ENCODE measurements at places on chromosomes 6 and 20.

DNA sequence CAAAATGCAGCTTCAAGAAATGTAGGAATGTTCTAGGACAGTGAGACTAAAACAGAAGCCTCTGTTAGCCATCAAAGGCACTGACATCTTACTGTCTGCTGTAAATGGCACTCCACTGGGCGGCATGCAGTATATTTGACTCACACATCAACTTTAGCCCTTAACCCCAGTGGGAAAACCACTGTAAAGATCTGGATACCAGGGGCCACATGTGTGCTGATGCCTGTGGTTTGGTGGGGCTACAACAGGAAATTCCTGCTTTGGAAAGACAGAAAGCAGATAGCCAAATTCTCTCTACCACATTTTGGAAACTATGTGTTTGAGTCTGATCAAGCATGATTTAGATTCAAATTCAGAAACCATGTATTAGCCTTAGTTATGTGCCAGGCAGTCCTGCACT lies 4.3 kb downstream of the PFDN4 start:
- no peak for DNase-seq

DNA sequence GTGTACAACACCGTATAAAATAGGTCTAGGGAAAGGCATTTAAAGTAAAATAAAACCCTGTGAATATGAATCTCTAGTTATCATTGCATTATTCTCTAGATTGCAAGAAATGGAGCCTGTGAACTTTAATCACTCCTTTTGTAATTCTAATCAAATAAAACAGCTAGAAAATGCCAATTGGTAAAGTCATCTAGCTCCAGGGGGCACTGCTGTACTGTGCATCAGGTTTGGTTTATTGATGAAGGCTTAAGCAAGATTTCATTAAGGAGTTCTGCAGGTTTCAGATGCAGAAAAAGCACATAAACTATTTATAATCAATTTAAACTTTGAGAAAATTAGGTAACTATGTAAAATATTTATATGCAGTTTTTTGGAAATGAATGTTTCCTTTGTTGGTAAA lies 645.0 kb downstream of the PHF3 start:
- no peak for DNase-seq

GRCh38 chr6:48512390-48512789 lies 401.4 kb upstream of the PTCHD4 start:
- DNase-seq: no peak

GRCh38 chr20:38139977-38140753 lies 24.9 kb downstream of the TGM2 start:
- DNase-seq: no peak

DNA sequence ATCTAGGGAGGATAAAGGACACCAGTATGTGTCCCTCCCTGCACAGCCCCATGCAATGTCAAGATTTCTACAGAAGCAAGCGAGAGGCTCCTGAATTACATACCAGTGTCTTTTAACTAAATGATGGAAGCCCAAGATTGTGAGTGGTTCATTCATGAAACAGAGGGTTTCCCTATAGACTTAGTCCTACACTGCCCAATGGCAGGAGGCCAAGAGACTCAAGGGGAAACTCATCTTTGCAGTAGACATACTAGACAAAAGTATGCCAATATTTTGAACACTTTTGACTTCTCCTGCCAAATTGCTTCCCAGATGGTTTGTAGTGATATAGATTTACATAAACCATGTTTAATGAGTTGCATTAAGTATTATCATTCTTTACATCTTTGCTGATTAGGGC lies 557.2 kb upstream of the JAG1 start:
- no peak for DNase-seq

GRCh38 chr6:113886512-113886911 lies 29.4 kb downstream of the MARCKS start:
- DNase-seq: no peak

DNA sequence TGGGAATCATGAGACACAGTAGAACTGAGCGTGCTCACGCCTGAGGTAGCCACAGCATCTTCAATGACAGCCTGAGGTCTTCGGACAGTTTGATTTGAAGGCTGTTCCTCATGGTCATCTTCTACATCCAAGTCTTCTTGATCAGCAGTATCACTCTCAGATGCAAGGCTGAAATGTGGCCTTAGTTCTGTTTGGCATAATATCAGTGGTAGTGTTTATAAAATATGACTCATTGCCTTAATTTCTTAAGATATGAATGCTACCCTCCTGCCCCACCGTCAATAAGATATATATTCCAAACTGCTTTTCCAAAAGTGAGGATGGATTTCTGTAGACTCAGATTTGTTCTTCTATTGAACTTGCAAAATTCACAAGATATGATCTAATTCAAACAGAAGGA lies 17.5 kb upstream of the MAP7 start:
- no peak for DNase-seq

- no peak for DNase-seq
Measured at GRCh38 chr6:134937426-134937825, 12.5 kb downstream of the ALDH8A1 start.

DNA sequence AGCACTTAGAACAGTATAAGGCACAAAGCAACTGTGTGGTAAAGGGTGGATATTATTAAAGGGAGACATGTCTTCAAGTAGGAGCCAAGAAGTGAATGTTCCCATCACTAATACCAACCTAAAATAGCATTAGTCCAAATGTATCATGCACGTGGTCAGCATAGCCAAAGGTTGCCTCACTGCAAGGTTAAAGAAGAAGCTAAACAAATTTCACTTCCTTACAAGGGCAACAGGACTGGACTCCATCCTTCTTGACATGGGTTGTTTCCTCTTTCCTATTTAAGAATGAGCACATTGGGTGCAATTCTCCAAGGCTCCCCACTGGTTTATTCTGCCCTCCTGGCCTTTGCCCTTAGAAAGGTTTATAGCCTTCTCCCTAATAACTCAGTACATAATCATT lies 186.7 kb downstream of the PHACTR1 start:
- DNase-seq: no peak

DNA sequence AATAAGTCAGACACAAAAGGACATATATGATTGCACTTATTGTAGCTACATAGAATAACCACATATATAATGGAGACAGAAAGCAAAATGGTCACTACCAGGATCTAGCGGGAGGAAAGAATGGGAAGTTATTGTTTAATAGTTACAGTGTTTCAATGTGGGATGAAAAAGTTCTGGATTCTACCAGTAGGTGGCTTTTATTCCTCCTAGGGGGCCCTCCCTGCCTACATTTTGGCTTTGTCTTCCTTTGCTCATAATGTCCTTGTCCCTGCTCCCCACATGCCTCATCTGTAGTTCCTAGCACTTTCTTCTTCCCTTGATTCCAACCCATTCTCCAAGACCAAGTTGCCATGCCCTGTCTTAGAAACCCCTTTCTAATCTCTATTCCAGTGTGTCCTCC lies 16.3 kb downstream of the ZNF133 start:
- DNase-seq: no peak

GRCh38 chr20:50130995-50131394 lies 18.0 kb upstream of the UBE2V1 start:
- DNase-seq: no peak

GRCh38 chr6:137766596-137767370 lies 100.3 kb upstream of the TNFAIP3 start:
- no peak for DNase-seq

DNA sequence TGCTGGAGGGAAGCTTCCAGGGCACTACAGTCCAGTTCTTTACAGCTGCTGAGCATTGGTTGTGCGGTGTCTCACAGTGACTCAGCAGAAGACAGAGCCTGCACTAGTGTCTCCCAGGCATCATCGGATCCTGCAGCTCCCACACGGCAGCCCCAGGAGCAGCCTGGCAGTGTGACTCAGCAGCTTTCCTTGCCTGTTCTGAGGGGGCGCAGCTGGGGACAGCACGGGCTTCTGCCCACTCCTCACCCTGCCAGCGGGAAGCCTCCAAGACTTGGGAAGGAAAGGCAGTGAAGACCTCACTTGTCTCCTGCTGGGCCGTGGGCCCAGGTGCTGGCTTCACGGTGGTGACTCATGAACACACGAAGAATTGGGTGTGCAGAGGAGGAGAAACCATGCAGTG lies 165.4 kb downstream of the SYNDIG1 start:
- no peak for DNase-seq

- no peak for DNase-seq
Measured at GRCh38 chr6:139472351-139473015, 98.0 kb upstream of the CITED2 start.

- no peak for DNase-seq
Measured at GRCh38 chr20:62409931-62410745, 3.1 kb upstream of the CABLES2 start.

- DNase-seq: no peak
Measured at GRCh38 chr6:108353853-108354252, 59.0 kb downstream of the AFG1L start.

GRCh38 chr6:25637211-25637610 lies 14.8 kb upstream of the SCGN start:
- no peak for DNase-seq

DNA sequence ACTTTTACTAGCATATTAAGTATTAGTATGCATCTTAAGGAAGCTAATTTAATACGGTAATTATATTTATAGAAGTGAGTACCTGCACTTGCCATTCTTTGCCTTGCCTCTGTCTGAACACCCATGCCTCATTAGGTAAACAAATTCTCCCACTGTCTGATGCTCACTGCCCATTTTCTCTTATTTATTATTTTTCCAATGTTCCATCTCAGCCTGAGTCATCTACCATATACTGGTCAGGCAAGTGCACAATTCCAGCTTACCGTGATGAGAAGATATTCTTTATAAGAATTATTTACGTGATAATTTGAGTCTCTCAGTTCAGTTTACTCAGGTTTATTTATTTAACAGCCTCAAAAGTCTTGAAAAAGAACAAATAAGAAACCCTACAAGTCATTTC lies 619.2 kb upstream of the EYS start:
- no peak for DNase-seq

DNA sequence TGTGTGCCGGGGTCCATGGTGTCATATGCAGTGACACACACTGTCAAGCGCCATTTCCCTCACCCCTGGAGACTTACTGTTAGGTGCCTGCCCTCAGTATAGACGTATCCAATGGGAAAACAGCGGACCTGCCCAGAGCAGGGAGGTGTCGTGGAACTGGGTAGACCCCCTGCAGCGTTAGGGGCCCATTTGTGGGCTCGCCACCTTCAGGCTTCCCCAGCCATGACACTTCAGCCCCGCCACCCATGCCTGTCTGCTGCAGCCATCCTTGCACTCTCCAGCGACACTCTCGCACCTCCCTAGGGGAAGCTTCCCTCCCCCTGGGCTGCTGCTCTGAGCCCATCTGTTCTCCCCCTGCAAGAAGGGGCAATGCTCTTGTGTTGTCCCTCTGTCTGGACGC lies 43.2 kb downstream of the STK35 start:
- no peak for DNase-seq

GRCh38 chr6:95521181-95521580 lies 56.2 kb upstream of the MANEA start:
- DNase-seq: no peak

- no peak for DNase-seq
Measured at GRCh38 chr6:33872761-33873160, 69.0 kb upstream of the MLN start.

GRCh38 chr6:117338567-117338966 lies 73.2 kb downstream of the VGLL2 start:
- no peak for DNase-seq

DNA sequence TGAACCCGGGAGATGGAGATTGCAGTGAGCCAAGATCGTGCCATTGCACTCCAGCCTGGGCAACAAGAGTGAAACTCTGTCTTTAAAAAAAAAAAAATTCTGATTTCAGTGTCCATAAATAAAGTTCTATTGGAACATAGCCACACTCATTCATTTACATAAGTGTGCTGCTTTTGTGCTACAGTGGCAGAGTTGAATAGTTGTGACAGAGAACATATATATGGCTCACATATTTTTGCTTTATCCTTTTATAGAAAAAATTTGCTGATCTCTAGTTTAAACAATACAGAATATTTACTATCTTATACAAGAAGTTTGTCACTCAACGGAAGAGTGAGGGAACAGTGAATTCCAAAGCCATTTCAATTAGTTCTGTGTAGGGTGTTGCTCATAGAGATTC lies 18.0 kb downstream of the MCM8 start:
- DNase-seq: no peak

GRCh38 chr6:107679457-107679856 lies 144.7 kb downstream of the SCML4 start:
- DNase-seq: no peak

GRCh38 chr20:1805161-1805581 lies 90.0 kb upstream of the SIRPA start:
- no peak for DNase-seq

DNA sequence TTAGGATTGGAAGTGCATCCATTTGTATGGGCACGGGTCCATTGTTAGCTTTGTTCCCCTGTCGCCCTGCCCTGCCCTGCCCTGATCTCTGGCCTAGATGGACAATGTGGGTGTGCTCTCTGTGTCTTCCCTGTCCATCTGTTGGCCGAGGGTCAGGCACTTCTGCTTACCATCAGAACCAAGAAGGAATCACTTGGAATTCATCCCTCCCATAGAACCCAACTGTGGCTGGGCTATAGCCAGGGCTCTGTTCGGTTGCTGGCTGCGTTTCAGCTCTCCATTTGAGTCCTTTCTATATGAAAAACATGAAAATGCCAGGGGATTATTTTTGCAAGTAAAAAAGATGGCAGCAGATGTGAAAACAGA lies 26.6 kb upstream of the TULP4 start:
- no peak for DNase-seq

DNA sequence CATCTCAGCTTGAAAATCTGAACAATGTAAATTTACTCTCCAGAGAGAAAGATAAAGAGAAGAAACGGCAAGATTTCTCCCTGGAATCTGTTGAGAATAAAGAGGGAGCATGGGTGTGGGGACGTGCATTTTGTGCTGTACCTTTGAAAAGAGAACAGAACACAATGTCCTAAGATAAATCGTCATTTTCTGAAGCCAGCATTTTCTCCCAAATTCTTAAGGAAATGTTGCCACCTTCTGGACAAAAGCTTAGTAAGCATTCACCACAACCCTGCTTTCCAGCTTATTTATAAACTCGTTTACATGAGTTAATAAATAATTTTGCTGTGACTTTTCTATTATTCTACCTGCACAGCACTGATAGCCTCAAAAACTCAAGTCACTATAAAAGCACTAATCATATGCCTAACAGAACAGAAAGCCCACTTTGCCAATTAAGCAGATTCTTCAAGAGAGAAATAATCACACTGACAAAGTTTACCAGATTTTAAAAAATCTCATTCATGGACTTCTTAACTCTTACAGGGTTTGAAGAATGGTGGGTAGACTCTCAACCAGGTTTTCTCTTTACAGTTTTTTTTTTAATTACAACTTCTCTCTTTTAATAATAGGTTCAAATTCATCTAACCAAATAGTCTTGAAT lies 155.8 kb downstream of the MBOAT1 start:
- no peak for DNase-seq

GRCh38 chr20:32589256-32589655 lies 4.1 kb upstream of the NOL4L start:
- no peak for DNase-seq

DNA sequence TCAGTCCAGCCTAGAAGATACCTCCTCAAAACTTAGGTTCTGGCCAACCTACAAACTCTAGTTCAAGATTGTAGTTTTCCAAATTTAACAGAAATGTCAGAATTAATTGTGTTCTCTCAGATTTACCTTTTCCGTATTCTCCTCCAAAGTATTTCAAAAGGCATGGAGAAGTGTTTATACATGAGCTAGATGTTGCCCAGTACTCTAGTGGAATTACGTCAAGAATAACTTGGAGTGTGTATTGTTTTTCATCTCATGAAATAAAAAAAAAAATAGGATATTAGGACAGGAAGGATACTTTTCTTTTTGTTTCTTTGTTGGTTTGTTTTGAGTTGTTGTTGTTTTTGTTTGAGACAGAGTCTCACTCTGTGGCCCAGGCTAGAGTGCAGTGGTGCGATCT lies 32.3 kb upstream of the MARCKS start:
- no peak for DNase-seq

GRCh38 chr20:6502219-6502618 lies 265.3 kb upstream of the BMP2 start:
- no peak for DNase-seq

- DNase-seq: no peak
Measured at GRCh38 chr20:58718121-58718563, 25.5 kb downstream of the NPEPL1 start.
